Putamen (tissue), 1 donor: ENCODE measurements at places on chromosomes 5 and 9.

GRCh38 chr9:19650312-19650711, 138.5 kb downstream of the SLC24A2 start:
- no peak for DNase-seq

DNA sequence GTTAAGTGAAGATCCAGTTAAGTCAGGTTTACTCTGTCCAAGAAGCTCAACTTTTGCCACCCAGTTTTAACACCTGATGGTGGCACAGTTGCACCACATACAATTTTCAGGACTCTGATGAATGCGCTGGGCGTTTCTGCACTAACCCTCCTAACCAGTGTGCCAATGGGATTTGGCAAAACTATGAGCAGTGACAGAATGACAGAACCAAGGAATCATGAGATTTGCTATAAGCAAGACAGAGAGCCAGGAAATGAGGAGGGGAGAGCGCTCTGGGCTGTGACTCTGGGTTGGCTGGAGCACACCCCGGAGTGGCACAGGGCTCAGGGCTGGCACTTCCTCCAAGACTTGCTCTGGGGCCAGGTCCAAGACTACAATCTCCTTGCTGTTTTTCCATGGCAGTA, 84.1 kb downstream of the SH3PXD2B start:
- DNase-seq: peak; percentile 66

- no peak for DNase-seq
Observed at GRCh38 chr9:74493512-74493911, 3.6 kb upstream of the RORB start.

GRCh38 chr9:34737677-34738260, 27.8 kb upstream of the CCL21 start:
- DNase-seq: no peak

- DNase-seq: no peak
Observed at GRCh38 chr5:158300256-158300655, 441.3 kb upstream of the CLINT1 start.

GRCh38 chr9:85262333-85262732, 479.4 kb downstream of the AGTPBP1 start:
- no peak for DNase-seq

GRCh38 chr5:54720341-54720740, 202.8 kb downstream of the SNX18 start:
- DNase-seq: no peak

DNA sequence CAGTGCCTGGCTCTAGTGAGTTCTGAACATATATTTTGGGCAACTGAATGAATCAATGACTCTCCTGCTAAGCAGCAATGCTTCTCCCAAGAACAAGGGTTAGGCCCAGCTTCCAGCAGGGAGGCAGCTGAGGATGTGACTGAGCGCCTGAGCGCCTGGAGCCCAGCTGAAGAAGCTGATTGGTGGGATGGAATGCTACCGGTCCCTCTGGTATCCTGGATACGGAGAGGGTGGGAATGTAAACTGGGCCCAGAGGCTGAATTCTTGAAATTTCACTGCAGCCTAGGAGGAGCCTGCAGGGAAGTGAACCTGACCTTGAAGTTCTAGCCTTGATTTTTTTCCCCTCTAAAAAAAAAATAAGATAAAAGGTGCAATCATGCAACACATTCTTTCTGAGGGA, 43.2 kb downstream of the WWC1 start:
- DNase-seq: no peak

GRCh38 chr9:111630182-111630963, 761 bp upstream of the DNAJC25 start:
- no peak for DNase-seq

DNA sequence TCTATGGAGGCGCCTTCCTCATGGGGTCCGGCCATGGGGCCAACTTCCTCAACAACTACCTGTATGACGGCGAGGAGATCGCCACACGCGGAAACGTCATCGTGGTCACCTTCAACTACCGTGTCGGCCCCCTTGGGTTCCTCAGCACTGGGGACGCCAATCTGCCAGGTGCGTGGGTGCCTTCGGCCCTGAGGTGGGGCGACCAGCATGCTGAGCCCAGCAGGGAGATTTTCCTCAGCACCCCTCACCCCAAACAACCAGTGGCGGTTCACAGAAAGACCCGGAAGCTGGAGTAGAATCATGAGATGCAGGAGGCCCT, 3.2 kb downstream of the CEL start:
- no peak for DNase-seq
